A172 (cell line): ENCODE measurements at places on chromosomes 16 and 17.
A peak's percentile ranks its signal among the peaks of the same experiment; 100 is the strongest.

GRCh38 chr16:57283214-57283958 is 1.1 kb downstream of the PLLP start:
- no peak for DNase-seq

- peak; percentile 96 for DNase-seq
These were observed 73.6 kb downstream of the IL21R start for GRCh38 chr16:27475561-27475960.

- peak; percentile 68 for DNase-seq
These were observed 207.3 kb downstream of the NTN1 start for GRCh38 chr17:9228408-9229159.

GRCh38 chr17:28042721-28043291 is 329 bp downstream of the NLK start:
- no peak for DNase-seq

DNA sequence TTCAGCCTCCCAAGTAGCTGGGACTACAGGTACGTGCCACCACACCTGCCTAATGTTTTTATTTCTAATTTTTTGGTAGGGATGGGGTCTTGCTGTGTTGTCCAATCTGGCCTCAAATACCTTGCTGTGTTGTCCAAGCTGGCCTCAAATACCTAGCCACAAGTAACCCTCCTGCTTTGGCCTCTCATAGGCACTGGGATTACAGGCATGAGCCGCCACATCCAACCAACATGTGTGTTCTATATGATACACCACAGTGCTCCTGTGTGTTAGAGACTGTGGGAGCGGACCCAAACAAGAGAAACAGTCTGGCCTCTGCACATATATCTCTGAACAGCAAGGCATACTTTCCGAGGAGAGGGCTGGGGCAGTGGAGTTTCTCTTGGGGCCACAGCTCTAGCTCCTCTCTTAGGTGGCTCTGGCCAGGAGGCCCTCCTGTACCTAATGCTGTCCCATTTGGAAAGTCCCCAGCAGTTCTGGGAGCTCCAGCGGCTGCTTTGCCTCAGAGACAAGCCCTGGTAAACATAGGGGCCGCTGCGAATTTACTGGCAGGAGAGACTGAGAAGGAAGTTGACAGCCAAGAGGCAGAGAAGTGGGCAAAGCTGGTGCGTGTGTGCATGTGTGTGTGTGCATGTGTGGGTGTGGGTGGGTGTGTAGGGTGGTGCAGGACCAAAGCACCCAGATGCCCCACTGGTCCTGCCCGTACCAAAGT is 95.0 kb downstream of the RAB11FIP4 start:
- DNase-seq: no peak

- no peak for DNase-seq
These were observed 2.8 kb upstream of the SLFN11 start for GRCh38 chr17:35376245-35376644.

GRCh38 chr17:35183332-35183731 is 10.9 kb downstream of the SLC35G3 start:
- DNase-seq: no peak

GRCh38 chr16:66190411-66190810 is 176.1 kb upstream of the CDH5 start:
- no peak for DNase-seq

GRCh38 chr17:27473748-27474609 is 17.7 kb downstream of the KSR1 start:
- no peak for DNase-seq

DNA sequence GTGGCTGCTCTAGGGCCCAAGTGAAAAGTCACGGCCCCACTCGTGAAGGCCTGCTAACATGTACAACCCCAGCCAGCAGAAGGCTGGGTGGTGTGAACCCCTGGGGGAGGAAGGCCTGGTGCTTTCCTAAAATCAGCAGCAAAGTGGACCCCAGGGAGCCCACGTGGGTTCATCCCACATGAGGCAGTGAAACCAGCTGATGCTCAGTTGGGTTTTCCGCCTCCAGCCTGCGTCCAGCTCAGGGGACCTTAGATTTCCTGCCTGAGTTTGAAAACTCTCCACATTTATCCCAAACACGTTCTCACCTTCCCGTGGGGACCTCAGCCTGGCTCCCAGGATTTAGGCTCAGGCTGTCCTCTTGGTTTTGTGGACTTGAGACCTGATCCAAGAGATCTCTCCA is 85.8 kb downstream of the SOCS1 start:
- no peak for DNase-seq

- peak; percentile 11 for DNase-seq
These were observed 690 bp downstream of the NDE1 start for GRCh38 chr16:15650698-15651171.

DNA sequence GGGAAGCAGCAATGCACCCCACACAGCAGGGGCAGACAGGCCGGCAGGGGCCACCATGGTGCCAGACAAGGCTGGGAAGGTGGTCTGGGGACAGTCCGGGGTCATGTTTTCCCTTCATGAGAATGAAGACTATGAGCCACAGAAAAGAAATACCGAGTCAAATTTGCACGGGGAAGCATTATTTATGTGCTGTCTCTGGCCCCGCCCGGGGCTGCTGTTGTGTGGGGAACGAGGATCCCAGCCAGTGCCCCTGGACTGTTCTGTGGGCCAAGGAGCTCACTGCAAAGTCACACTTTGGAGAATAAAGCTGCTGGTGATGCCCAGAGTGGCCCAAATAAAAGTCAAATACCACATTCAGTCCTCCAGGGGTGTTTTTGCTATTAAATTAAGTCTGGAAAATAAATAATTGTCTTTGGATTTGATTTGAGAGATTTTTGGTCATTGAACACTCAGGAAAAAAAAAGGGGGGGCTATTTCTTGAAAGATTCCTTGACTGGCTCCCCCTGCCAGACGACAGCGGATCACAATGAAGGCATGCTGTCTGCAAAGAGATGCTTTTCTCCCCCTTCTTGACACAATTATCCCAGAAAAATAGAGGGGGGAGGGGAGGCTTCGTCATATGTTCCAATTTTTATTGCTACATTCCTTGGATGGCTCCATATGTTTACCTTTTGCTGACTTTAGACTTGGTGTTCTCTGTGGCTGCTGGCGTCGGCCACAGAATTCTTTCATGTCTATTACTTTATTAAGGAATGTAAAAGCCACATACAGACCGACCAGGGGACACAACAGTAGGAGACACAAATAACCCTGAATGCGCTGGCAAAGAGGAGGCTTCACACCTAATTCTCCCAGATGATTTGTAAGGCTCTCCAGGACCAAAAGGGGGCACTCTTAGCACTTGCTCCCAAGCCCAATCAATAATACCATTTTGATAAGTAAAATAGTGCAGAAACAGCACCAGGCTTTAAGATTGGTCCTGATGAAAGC is 27.1 kb upstream of the ANKFN1 start:
- DNase-seq: peak; percentile 29

GRCh38 chr17:82743344-82744219 is 8.2 kb downstream of the FN3K start:
- DNase-seq: no peak

- DNase-seq: no peak
These were observed 8.6 kb downstream of the SNAI3 start for GRCh38 chr16:88677721-88678120.

- DNase-seq: no peak
These were observed 247.1 kb upstream of the MON1B start for GRCh38 chr16:76943921-76944320.

DNA sequence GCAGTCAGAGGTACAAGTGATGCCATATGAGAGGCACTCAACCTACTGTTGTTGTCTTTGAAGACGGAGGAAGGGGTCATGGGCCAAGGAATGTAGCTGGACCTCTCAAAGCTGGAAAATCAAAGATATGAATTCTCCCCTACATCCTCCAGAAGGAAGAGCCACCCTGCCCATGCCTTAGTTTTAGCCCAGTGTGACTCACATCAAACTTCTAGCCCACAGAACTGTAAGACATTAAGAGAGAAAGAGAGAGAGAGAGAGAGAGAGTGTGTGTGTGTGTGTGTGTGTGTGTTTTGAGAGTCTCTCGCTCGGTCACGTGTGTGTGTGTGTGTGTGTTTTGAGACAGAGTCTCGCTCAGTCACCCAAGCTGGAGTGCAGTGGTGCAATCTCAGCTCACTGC is 87.1 kb downstream of the STX8 start:
- DNase-seq: no peak

DNA sequence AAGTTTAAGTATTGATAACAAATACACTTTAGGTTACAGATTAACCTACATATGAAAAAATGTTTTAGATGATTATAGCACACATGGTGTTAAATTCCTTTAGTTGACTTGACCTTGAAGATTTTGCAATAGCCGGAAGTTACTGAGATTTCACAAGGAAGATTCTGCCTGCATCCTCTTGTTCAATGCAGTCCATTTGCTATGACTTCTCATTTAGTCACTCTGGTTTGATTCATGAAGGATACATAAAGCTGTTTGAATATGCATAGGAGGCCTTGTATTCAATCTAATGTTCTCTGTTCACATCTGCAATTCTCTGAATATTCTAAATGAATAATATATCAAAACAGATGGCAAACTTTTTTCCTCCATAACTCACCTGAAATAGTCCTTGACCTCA is 870.2 kb upstream of the GOT2 start:
- no peak for DNase-seq

- DNase-seq: no peak
These were observed 183.5 kb downstream of the KCNJ2 start for GRCh38 chr17:70352834-70353233.

DNA sequence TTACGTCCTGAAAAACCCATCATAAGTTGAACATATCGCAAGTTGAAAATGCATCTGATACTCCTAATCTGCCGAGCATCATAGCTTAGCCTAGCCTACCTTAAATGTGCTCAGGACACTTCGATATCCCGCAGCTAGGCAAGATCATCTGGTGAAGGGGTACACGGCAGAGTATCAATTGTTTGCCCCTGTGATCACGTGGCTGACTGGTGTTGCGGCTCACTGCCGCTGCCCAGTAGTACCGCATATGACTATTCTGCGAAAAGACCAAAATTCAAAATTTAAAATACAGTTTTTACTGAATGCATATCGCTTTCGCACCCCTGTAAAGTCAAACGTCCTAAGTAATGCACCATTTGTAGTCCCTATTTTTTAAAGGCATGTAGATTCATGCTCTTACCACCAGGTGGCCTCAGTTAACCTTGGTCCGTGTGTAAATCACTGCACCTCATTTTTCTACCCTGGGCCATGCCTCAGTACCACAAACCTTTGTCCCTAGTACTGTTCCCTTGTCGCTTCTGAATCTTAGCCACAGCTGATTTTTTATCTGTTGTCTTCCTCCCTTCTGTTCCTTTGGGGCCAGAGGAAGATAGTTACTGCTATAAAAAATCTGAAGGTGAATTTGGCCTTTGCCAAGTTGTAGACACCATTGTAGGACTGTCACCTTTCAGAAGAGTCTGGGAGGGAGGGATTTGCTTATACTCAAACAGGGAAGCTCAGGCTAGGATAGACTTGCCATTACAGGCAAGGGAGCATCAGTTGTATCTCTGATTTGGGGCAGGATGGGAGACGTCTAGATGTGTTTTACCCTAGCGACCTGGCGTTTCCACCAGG is 34.4 kb downstream of the WWP2 start:
- DNase-seq: peak; percentile 58

DNA sequence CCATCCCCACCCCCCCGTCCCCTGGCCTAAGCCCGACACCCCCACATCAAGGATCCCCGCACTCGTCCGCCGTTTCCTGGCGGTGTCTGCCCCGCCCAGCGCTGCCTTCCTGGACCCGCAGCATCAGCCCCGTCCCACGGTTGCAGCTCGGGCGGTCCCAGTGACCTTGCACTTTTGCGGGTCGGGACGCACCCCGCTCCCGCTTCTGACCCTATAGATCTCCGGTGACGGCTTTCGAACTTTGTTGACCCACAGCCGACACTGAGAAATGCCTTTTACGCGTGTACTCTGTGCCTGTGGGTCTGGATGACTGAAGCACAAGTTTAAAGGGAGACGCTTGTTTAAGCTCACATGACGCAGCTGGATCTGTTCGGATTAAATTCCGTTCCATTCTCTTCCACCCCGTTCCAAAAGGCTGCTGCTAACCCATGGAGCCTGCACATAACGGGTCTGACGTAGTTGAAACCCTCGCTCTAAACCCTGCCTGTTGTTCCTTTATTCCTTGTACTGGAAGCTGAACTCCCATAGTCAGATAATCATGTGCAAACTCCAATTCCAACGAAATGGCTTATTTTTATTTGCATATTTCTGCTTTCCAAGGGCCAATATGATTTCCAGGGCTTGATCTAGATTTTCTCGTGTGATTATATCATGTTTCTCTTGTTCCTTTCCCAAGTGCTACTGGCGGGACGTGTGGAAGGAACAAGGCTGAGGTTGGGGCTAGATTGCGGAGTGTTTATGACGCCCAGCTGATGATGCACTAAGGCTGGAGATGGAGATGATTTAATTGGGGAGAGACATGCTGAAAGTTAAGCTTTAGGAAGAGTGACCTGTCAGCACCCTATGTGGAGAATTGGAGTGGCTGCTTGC is 834 bp downstream of the FLYWCH1 start:
- DNase-seq: peak; percentile 48

GRCh38 chr16:80324371-80324770 is 216.4 kb upstream of the DYNLRB2 start:
- DNase-seq: no peak

- DNase-seq: no peak
These were observed 547 bp downstream of the VMP1 start for GRCh38 chr17:59707971-59708430.

GRCh38 chr17:50310455-50311111 is 35.3 kb upstream of the XYLT2 start:
- no peak for DNase-seq

GRCh38 chr17:78798695-78799559 is 16.9 kb upstream of the CYTH1 start:
- DNase-seq: no peak

DNA sequence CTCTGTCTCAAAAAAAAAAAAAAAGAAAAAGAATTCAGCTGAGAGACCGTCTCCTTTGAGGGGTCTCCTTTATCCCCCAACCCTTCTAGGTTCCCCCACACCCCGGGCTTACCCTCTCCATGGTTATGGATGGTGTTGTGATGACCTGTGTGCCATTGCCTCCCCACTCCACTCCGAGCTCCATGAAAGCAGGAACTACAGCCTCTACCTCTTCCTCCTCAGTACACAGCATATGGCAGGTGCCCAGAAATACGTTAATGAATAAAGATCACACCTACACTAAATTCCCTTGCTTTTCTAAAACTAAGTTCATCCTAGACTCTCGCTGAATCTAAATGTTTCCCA is 17.2 kb downstream of the COPRS start:
- no peak for DNase-seq

- peak; percentile 94 for DNase-seq
These were observed 772 bp downstream of the CHD3 start for GRCh38 chr17:7889166-7889955.

GRCh38 chr16:3755249-3755648 is 37.9 kb upstream of the TRAP1 start:
- no peak for DNase-seq

DNA sequence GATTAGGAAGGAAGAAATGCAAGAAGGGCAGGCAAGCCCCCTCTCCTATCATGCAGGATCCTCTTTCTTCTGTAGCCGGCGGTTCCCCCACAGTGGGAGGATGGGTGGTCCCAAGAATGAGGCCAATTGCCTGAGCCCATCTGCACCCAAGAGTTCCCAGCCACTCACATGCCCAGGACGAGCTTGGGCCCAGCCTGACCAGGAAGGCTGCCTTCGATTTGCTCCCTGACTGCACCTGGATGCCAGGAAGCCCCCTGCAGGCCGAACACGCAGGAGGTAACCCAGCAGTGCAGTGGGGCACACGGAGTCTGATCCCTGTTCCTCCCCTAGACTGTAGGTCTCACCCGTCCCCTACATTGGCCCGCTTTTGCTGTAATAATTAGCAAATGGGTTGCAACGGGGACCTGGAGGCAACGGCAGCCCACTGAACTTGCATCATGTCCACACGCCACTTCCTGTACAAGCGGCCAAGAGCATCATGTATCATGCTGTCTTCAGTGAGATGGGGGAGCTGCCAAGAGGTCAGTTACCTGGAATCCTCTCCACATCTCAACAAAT is 67.5 kb downstream of the AMFR start:
- no peak for DNase-seq

GRCh38 chr16:71658771-71659170 is 32.8 kb downstream of the MARVELD3 start:
- no peak for DNase-seq
